ENCODE measurements at places on chromosomes 4 and X. TPM values are rescaled to one million over a fixed set of nuclear protein-coding genes. Genes with fewer than 3 reads are reported as not detected.

HPGD gene
- total RNA-seq = 3.8 TPM

PRKG2 gene
- total RNA-seq = 0.51 TPM

TBC1D9 gene
- 15.1 TPM for total RNA-seq

CXorf65 gene
- total RNA-seq = not detected

DNA sequence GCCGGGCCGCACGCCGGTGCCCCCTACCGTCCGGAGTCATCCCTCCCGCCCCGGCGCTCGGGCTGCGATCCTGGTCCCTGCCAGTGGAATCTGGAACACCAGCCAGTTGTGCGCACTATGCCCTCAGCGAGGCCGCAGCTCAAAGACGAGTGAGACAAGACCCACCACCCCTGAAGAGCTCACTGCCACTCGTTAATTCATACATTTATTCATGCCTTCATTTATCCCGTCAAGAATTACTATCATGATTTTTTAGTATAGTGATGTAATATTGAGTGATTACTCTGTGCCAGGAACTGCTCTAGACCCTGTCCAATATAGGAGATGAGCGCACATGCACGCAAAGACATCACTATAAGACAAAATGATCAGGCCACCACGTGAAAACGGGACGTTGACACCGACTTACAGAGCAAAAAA is 247 bp upstream of the PPA2 start:
- DNase-seq = no peak

DNA sequence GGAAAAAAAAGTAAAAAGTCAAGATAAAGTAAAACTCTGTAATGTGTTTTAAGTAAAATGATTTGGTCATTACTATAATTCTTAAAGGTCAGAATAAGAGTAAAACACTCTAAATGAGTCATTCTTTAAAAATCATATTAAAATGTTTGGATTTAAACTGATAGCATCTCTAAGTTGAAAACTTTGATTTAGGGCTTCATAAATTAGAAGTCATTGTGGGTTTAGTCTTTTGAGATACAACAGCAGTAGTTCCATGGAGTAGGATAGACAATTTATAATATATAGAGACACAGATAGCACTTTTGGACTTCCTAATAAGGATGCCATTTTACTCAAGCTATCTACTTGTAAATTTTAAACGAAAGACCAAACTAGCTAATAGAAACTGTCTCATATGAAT is 77.1 kb upstream of the PABPC4L start:
- DNase-seq = no peak

- no peak for DNase-seq
Measured at GRCh38 chr4:176359590-176359989, 39.8 kb downstream of the SPCS3 start.

- no peak for DNase-seq
Measured at GRCh38 chr4:184437565-184438265, 36.6 kb downstream of the IRF2 start.

- no peak for DNase-seq
Measured at GRCh38 chr4:125750828-125751466, 436.2 kb downstream of the FAT4 start.

GRCh38 chrX:99722094-99722493 is 688.0 kb downstream of the PCDH19 start:
- no peak for DNase-seq

GRCh38 chr4:169530048-169530447 is 82.3 kb downstream of the NEK1 start:
- DNase-seq = no peak

DNA sequence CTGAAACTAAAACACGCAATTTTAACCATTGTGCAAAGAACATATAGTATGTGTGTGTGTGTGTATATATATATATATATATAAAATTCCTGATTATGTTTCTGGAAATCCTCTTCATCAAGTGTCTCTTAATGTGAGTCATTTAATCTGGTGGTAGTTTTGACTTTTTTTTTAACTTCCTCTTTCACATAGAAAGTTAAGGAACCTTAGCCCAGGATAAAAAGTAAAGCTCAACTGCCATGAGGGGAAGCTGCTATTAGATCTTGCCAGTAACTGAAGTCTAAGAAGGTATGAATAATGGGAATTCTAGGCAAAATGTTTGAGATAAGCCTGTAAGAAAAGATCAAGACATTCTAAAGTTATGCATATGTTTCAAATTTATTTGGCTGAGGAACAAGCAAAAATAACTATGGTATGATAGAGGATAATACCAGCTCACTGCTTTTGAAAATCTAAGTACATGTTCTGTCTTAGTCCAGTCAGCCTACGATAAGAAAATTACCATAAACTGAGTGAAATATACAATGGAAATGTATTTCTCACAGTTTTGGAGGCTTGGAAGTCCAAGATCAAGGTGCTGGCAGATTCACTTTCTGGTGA is 757.0 kb downstream of the TRAM1L1 start:
- DNase-seq = no peak

GRCh38 chrX:11422525-11422857 is 129.3 kb downstream of the AMELX start:
- DNase-seq = no peak

DNA sequence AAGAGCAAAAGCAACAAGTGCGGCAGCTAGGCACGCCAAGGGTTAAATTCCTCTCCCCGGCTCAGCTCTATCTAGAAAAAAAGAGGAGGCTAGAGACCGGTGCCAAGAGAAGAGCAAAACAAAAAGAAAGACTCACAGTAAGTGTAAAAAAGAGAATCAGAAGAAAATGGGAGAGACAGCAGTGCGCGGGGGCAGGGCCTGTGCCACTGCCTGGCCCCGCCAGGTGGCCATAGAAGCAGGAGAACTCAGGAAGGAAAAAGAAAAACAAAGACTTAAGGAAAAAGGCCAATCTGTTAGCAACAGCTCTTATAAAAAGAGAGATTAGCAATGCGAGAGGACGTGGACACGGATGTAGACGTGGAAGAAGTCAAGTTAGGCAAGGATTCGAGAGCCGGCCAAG is 3.2 kb downstream of the ACOX3 start:
- DNase-seq = no peak

All from epithelial cell of proximal tubule (primary cell).